BJ (cell line): ENCODE measurements at places on chromosomes 6 and 20. TPM values are rescaled to one million over a fixed set of nuclear protein-coding genes. Genes with fewer than 3 reads are reported as not detected.

Gene GSTA3
- polyA plus RNA-seq = not detected in 2 replicates

Gene TFAP2A
- 12.6 and 14.0 TPM in 2 replicates for polyA plus RNA-seq

Gene WFDC10A
- polyA plus RNA-seq = not detected in 2 replicates

Gene GNRH2
- not detected in 2 replicates for polyA plus RNA-seq

Gene CAP2
- polyA plus RNA-seq = 84.4 and 99.1 TPM in 2 replicates

Gene CDC5L
- 7.6 and 13.4 TPM in 2 replicates for polyA plus RNA-seq

Gene BTN1A1
- polyA plus RNA-seq = not detected in 2 replicates

Gene GGTLC1
- not detected in 2 replicates for polyA plus RNA-seq

Gene RNF182
- polyA plus RNA-seq = 1.4 and 1.9 TPM in 2 replicates
